ENCODE measurements at places on chromosomes 16 and 17. TPM values are rescaled to one million over a fixed set of nuclear protein-coding genes. Genes with fewer than 3 reads are reported as not detected.

Gene AATK
- 0.34 TPM for total RNA-seq

Gene CXCL16
- 13.8 TPM for total RNA-seq

Gene CA7
- not detected for total RNA-seq

Gene TP53TG3C
- 0.31 TPM for total RNA-seq

Gene MSLN
- total RNA-seq: 3.1 TPM

Gene SCNN1G
- total RNA-seq: 0.07 TPM

Gene ZNF423
- 0.11 TPM for total RNA-seq

Gene CEMP1
- not detected for total RNA-seq

Gene CA4
- not detected for total RNA-seq

Gene SLC35G6
- total RNA-seq: not detected

Gene DDX52
- 26.3 TPM for total RNA-seq

Gene NPIPA7
- total RNA-seq: 17.9 TPM

Gene CHP2
- total RNA-seq: not detected

Gene ZNF830
- total RNA-seq: 14.0 TPM

Gene C16orf89
- not detected for total RNA-seq

Gene FBXO47
- not detected for total RNA-seq

Gene SLC13A2
- total RNA-seq: 0.10 TPM

Gene EPOP
- 13.5 TPM for total RNA-seq

Gene BEAN1
- total RNA-seq: 3.3 TPM

Gene MYL4
- 0.17 TPM for total RNA-seq

Gene BRIP1
- total RNA-seq: 4.6 TPM

Gene TBC1D24
- total RNA-seq: 5.9 TPM

Gene KCNJ18
- not detected for total RNA-seq

Gene PLEKHG4
- 15.4 TPM for total RNA-seq

Gene DOC2B
- total RNA-seq: 0.82 TPM

Gene SLFN14
- total RNA-seq: not detected

Gene ARHGAP44
- 2.9 TPM for total RNA-seq

Gene MYH2
- total RNA-seq: not detected

Gene ATAD5
- total RNA-seq: 5.2 TPM

Gene CSHL1
- not detected for total RNA-seq

Gene GRN
- total RNA-seq: 197 TPM

Gene HSD17B1
- total RNA-seq: 1.1 TPM

Gene TPSD1
- total RNA-seq: not detected

Gene PHOSPHO1
- 0.80 TPM for total RNA-seq

Gene PRKCA
- total RNA-seq: 29.4 TPM

All from A549 treated with RU486 at 1 μM for 4 hours (cell line).